H7 (cell line): ENCODE measurements at places on chromosomes 4 and X. TPM values are rescaled to one million over a fixed set of nuclear protein-coding genes. Genes with fewer than 3 reads are reported as not detected.
A peak's percentile ranks its signal among the peaks of the same experiment; 100 is the strongest.

Gene BEX4
- total RNA-seq, result 79.2 and 89.6 TPM in 2 replicates

- no peak for DNase-seq
These were observed 61.4 kb upstream of the TMEM150C start for GRCh38 chr4:82623121-82623683.

- DNase-seq, result no peak
These were observed 88.1 kb upstream of the C1QTNF7 start for GRCh38 chr4:15339737-15340136.

- DNase-seq, result no peak
These were observed 8.4 kb downstream of the TMEM271 start for GRCh38 chr4:567457-568350.

DNA sequence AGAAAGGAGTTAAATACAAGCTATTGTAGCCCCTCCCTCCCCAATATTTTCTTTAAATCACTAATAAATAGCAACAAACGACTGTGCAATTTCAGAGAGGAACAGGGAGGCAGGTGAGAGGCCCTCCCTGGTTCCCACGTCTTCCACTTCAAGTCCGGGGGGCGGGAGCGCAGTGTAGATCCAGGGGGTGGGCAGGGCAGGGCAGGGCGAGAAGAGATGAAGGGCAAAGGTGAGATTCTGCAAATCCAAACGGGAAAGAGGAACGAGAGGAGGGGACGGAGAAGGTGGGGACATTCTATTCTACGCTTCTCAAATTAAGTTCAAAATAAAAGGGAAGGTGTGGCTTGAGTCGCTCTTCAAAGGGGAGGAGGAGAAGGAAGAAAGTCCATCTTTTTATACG, 6.8 kb downstream of the NKX6-1 start:
- peak; percentile 37 for DNase-seq

GRCh38 chrX:148530464-148531077, 30.2 kb downstream of the AFF2 start:
- DNase-seq, result no peak

DNA sequence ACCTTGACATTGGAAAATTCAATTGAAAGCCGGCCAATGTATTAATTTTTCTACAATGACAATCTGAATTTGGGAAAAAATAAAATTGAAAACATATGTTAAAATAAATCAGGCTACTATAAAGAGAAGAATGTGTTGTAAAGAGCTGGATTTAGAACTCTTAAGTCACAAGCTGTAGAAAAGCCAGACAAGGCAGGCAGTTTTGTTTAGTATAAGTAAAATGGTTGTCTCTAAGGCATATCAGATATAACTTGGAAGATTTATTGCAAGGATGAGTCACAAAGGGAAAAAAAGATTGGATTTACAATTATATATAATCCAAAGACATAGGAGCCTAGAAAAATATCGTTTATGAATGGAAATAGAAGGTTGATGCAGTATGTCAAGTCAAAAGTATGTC, 549.1 kb upstream of the EPHA5 start:
- no peak for DNase-seq

Gene NHS
- 5.2 and 5.4 TPM in 2 replicates for total RNA-seq

DNA sequence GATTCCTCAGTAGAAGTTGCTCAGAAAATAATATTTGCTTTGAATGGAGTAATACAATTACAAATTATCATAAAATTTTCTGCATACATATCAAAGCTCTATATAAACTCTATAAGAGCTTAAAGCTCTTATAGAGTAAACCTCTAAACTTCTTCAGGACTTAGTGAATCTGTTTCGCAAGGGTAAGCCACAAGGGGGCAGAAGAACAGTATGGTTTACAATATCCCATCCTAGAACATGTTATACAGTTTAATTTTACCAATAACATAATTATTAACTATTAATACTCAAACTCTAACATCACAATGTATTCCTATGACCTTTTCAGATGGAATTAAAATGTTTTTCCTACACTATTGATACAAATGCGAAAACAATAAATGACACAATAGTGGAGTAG, 33.8 kb upstream of the SPANXN1 start:
- no peak for DNase-seq

DNA sequence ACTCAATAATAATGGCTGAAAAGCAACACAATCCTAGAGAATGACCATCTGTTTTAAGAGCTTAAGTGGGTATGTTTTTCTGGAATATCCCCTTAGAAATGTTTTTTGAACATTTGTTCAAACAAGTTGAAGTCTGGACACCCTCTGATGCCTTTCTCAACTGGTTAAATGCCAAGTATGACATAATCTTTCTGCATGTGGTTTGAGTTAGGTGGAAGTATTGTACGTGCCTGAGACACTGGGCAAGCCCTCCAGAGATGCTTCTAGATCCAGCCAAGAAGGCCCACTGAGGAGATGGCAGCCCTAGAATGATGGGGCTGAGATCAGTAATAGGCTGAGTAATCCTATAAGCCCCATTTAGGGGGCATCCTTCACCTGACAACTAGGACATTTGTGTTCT, 493.1 kb downstream of the MAGEE1 start:
- no peak for DNase-seq
